ENCODE measurements at places on chromosomes 12 and 14.
A peak's percentile ranks its signal among the peaks of the same experiment; 100 is the strongest.

GRCh38 chr14:68924186-68925158, 54.6 kb downstream of the ACTN1 start:
- DNase-seq = no peak

- no peak for DNase-seq
These were observed 42.9 kb downstream of the WNK1 start for GRCh38 chr12:795305-795704.

DNA sequence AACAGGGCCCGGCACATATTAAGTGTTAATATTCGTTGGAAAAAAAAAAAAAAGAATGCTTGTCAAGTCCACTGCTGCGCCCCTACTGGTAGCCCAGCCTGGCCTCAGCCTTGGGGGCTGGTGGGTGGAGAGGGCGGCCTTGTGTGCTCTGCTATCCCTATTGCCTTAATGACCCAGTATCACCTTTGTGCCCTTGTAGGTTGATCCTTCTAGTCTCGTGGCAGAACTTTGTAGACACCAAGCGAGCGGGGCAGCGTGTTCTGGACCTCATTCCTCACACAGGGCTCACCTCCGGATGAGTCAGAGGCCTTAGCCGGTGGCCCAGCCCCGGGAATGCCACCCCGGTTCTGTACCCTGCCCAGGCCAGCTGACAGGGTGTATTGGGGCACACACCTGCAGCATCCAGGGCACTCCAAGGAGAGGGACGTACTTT, 1.8 kb upstream of the RCOR1 start:
- DNase-seq = no peak

DNA sequence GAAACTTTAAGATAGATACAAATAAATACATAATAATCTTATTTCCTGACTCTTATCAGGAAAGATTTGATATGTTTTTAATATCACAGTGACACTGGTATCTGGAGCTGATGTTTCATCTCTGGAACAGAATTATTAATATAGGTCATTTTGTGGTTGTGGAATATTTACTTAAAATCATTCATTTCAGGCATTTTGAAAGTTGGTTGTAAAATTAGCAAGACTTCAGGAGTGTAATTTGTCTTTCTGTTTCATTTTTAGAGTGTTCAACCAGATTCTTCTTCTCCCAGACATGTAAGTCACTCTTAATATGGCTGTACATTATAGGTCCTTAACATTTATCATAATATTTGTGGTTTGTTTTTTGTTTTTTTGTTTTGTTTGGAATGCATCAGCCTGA, 115.7 kb downstream of the PCNX1 start:
- DNase-seq = no peak

- no peak for DNase-seq
These were observed 458.8 kb downstream of the TMEM117 start for GRCh38 chr12:44294649-44295048.

- peak; percentile 43 for DNase-seq
These were observed 39.4 kb downstream of the ZFHX2 start for GRCh38 chr14:23512156-23512555.

- DNase-seq = peak; percentile 18
These were observed 61.2 kb downstream of the SLC38A6 start for GRCh38 chr14:61042220-61042619.

DNA sequence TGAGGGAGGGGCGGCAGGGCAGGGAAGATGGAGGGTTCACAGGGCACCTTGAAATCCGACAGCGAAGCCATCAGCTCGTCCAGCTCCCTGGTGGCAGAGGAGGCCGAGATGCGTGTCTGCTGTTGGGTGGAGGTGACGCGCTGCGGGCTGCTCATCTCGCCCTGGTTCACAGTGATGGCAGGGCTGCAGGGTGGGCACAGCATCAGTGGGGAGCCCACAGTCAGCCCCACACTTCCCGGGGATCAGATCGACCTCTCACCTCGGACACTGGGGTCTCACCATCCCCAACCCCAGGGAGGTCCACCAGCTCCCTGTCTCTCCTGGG, 20.6 kb upstream of the RPLP0 start:
- DNase-seq = no peak

Data from NCI-H1436 (cell line).